Transverse colon (tissue), 4 donors: ENCODE measurements at places on chromosomes 13 and 19. TPM values are rescaled to one million over a fixed set of nuclear protein-coding genes. Genes with fewer than 3 reads are reported as not detected.

GRCh38 chr13:50970956-50971355, 61.4 kb downstream of the RNASEH2B start:
- H3K27ac ChIP-seq = no peak overlapping the region
- H3K36me3 ChIP-seq = no peaks in the 10 kb centered on the region
- no peaks in the 10 kb centered on the region for H3K27me3 ChIP-seq
- H3K4me1 ChIP-seq = no peaks in the 10 kb centered on the region
- no peak for DNase-seq
- H3K4me3 ChIP-seq = no peak overlapping the region

- H3K4me1 ChIP-seq = peaks cover 10% of the 10 kb centered on the region
- H3K36me3 ChIP-seq = no peaks in the 10 kb centered on the region
- no peaks in the 10 kb centered on the region for H3K27me3 ChIP-seq
- no peak overlapping the region for H3K27ac ChIP-seq
Measured at GRCh38 chr13:51628059-51628852, 44.0 kb downstream of the WDFY2 start.

The SPACA7 gene
- total RNA-seq = not detected

DNA sequence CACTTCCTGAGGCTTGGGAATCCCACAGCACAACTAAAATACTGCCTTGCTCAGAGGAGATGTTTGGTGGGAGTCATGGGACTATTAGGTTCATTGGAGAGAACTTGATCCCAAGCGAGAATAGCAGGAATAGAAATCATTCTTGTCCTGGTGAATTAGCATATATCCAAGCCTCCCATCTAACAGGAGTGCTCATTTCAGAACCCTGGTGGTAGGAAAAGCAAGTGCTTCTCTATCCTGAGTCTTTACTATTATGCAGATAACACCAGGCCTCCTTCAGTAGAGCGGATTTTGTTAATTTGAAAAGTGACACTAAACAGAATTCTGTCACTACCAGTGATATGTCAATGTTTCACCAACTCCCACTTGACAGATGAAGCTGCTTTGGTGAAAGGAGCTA, 199.5 kb downstream of the ATP8A2 start:
- no peak overlapping the region for H3K27ac ChIP-seq
- H3K27me3 ChIP-seq = no peaks in the 10 kb centered on the region
- H3K36me3 ChIP-seq = no peaks in the 10 kb centered on the region
- H3K4me1 ChIP-seq = no peaks in the 10 kb centered on the region
- no peak for DNase-seq

The MEIS3 gene
- 56.5 TPM for total RNA-seq
